Hematopoietic multipotent progenitor cell treated with erythropoietin and hydrocortisone succinate and interleukin-3 and kit ligand, for 6 days (in vitro differentiated cells): ENCODE measurements at places on chromosomes 7 and 10.

DNA sequence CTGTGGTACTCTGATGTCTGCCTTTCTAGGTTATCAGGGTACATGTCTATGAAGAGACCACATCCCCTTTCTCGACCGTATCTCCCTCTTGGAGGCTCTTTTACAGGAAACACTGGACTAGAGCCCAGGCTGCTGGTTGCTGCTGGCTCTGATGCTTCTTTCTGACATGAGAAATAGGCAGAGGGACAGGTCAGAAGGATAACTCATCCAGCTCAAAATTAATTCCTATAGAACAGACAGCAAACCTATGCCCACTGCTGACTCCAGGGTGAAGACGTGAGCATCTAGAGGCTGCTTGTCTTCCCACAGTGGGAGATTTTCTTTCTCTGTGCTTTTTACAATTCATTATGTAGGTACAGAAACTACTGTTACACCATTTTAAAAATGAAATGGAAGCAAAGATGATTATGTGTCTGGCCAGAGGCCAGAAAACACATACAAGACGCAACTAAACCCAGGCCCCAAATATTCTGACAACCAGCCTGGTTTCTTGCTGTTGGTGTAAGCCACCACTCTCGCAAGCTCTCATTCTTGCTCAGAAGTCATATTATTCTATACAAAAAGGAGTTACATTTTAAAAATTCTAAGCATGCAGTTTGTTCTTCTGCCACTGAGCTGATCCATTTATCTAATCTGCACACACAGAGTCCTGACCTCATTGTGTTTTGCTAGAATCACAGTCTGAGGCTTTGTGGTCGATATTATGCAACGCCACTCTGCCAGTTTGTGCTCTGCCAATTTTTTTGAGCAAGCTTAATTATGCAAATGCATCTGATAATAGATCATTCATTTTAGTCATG, 424.3 kb downstream of the KIF20B start:
- DNase-seq: no peak

DNA sequence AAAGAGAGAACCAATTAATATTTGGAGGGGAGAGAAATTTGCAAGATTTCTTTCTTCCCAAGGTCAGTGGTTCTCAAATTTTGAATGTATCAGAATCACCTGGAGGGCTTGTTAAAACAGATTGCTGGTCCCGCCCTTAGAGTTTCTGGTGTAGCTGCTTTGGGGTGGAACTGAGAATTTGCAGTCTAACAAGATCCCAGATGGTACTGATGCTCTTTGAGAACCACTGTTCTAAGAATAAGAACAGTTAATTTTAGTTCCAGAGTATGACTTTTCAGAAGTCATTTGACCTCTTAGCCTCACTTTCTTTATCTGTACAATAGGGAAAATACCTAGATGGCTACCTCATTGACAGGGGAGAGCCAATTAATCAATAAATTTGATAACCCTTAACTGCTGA, 161.6 kb downstream of the PRKG1 start:
- DNase-seq: no peak

DNA sequence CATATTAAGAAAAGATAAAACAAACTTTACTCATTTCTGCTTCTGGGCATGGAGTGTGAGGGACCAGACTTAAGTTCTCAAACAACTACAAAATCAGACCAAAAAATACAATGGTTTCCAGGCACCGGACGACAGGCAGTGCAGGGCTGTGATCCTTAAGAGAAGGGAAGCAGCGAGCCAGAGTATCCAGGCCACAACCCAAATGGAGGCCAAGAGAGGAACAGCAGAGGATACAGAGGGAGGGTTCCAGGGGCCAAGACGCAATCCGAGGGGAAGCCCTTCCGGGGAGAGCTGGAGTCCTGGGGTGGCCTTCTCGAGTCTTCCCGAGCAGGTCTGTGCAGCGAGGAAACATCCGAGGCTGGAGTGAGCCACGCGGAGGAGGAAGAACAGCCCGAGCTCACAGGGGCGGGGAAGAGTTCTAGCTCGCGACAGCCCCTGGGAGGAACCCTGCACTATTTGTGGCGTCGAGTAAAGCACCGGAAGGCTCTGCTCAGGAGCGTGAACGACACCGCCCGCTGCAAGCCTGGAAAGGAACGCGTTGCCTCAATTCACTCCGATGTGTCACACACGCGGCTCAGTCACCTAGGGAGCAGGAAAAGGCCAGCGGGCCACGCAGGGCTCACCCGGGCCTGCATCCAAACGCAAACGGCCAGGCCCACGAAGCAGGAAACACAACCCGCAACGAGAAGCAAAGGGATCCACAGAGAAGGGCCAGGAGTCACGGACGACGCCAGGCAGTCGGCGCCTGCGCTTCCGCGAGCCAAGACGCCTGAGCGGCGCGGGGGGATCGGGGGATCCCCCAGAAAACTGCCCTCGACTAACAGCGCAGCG, 933 bp upstream of the RNF32 start:
- no peak for DNase-seq

DNA sequence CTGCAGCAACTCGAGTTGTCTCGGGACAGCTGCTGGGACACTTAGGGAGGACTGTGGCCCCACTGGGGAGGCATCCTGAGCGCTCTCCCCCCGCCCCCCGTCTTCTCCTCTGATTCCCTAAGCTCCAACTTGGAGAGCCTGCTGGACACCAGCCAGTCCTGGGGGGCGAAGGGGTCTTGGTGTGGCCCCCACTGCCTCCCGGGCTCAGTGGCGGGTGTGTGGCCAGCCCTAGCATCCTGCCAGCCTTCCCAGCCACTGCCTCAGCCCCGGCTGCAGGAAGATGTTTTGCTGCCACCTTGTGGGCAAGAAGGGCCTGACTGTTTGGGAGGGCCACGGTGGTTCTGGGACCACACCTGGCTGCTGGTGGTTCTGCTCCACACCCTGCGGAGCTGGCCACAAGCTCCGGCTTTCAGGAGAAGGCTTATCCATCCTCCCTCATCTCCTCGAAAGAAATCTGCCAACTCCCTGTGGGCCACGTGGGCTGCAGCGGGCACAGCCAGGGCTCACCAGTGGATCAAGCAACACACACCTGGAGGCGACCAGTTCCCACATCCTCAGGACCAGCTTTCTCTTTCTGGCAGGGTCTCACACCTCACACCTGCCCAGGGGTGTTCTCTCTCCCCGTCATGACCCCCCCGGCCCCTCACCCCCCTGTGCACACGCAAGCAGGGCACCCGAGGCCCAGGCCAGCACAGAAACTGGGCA, 24.8 kb downstream of the AGAP3 start:
- peak; percentile 88 for DNase-seq

DNA sequence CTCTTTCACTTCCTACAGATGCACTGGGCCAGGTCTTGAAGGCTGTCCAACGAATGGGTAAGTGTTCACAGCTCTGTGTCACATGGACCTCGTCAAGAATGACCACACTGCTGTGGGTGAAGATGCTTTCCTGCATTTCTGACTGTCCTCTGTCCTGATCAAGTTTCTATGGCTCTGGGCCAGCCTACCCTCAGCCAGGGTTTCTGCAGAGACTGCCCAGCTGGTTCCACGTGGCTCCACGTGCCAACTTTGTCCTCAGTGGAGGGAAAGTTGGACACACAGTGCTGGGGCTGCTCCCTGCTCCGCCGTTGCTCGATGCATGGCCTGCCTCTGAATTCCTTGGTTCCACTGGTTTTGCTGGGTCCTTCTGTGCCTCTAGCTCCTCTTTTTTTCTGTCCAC, 152.3 kb downstream of the EGFR start:
- DNase-seq: no peak

GRCh38 chr7:157816086-157816485, 479.3 kb downstream of the DNAJB6 start:
- DNase-seq: no peak

DNA sequence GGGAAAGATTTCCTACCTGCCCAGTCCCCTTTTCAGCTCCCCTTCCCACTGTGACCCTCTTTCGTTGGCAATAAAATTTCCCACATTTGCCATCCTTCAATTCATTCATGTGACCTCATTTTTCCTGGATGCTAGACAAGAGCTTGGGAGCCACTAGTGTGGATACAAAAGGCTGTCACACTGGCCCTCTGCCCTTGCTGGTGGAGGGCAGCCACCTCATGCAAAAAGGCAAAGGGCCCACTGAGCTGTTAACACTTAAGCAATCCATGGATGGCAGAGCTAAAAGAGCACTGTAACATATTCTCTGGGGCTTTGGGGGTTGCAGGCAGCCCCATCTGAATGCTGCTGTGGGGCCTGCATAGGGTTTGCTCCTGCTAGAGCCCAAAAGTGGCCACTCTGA, 315.1 kb downstream of the NEBL start:
- DNase-seq: no peak

DNA sequence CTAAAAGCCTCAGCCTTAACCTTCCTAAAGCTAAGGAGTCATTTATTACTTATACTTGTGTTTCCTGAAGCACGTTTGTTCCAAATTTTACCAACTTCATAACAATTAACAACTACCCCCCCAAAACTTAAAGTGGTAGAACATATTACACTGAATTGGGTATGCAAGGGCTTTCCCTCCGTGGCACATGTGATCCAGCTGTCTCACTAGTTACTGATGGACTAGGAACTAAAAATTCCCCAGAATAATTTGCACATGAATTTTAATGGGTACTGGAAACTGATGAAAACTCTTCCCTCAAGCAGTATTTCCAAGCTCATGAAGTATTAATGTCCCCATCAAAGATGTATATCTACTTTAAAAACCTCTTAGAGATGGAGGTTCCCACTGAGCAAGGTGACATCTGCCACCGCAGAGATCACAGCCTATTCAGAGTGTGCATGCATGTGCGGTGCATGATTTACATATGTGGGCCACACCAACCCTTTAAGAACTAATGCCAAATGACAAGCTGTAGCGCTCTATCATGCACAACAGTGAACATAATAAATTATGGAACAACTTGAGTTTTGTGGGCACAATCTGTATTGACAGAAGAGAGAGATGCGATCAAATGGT, 139.9 kb upstream of the ADCY1 start:
- DNase-seq: no peak

GRCh38 chr7:26065652-26066051, 86.3 kb upstream of the NFE2L3 start:
- DNase-seq: no peak

DNA sequence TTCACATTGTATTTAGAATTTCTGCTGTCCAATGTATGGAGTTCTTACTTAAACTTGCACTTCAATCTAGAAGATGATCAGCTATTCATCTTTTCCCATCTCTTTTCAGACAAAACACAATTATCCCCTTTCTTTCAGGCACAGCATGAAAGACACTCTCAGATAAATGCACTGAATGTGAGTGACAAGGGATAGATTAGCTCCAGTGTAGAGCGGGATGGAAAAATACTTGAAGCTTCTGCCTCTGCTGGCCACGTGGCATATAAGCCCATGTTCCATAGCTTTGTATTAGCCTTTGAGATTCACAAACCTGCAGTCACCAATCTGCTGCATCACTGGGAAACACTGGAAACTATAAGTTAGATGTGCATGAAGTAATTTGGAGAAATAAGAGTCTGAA, 162.2 kb upstream of the FAM3C start:
- no peak for DNase-seq

DNA sequence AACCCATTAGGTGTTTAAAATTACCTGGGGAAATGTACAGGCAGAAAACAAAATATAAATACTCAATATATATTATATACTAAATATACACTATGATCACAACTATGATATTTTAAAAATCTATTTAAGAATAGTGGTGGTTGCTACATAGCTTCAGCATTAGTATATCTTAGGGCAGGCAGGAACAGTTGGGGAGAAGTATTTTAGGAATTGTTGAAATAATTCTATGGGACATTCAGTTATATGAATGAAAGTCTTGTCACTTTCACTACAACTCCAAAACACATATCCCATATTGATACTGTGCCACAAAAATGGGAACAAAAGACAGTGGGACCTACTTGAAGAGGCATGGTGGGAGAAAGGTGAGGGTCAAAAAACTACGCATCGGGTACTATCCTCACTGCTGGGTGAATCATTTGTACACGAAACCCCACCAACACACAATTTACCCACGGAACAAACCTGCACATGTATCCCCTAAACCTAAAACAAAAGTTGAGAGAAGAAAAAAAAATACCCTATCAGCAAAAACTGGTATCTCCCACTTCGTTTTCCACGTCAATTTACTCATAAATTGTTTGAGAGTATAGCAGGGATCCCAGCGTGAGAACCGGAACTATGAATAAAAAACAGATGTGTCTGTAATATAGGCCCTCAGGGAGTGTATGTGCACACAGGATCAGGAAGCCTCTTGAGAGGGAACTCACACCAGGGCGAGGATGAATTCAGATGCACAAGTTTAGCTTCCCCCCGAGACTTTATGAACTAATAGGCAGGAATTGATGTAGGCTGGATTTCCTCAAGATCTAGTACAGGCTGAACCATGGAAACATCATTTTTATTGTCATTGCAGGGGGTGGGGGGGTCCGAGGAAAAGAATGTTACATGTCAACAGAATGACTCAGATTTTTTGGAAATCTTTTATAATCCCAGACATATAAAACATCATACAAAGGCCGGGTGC, 16.2 kb downstream of the SLC16A12 start:
- DNase-seq: no peak

DNA sequence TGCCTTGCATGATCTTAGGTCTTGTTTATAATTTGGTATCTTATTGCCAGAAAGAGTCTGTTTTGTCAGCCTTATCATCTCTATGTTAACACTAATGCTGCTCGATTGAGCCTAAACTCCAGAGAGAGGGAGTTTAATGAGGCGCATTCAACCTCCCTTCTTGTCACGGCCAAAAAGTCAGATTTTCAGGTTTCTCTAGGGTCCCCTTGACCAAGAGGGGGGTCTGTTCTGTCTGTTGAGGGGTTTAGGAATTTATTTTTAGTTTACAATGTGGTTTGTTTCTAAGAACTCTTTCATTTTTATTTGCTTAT, 285.7 kb upstream of the VWC2 start:
- no peak for DNase-seq

GRCh38 chr10:3295582-3296151, 123.1 kb upstream of the PITRM1 start:
- DNase-seq: no peak

DNA sequence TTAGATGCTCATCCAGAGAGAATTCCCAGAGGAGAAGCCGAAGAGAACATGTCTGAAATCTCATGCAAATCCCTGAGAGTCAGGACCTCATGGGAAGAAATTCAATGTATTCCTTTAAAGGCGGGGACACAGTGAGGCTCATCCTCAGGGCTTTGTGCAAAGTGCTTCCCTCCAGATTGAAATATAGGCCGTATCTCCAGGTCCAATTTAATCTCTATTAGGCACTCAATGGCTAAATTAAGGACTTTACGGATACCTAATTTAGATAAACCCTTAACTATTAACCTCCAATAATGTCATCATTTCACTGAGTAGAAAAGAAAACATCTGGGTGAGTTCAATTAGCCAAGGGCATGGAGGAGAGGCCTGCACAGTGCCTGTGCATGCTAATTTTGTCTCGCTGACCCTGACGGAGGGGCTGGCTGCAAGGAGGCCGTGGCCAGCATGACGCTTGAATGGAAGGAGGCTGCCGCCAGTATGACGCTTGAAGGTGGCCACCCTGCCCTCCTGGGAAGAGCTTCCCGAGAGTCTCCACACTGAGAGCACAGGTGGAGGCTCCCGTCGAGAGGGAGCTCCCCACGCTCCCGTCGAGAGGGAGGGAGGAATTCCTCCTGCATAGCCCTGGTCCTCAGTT, 287.6 kb downstream of the ADARB2 start:
- DNase-seq: no peak

- DNase-seq: no peak
Measured at GRCh38 chr10:35487336-35488034, 117.7 kb upstream of the GJD4 start.
